ENCODE measurements at places on chromosomes 4 and X. TPM values are rescaled to one million over a fixed set of nuclear protein-coding genes. Genes with fewer than 3 reads are reported as not detected.

The KCNE5 gene
- total RNA-seq: 0.15 TPM

The MXRA5 gene
- 0.90 TPM for total RNA-seq

The CFAP47 gene
- total RNA-seq: not detected

The ZNF674 gene
- 5.0 TPM for total RNA-seq

The P2RY10 gene
- total RNA-seq: not detected

The HHIP gene
- 1.1 TPM for total RNA-seq

The BBS12 gene
- total RNA-seq: 4.1 TPM

The LRP2BP gene
- total RNA-seq: 0.38 TPM

The CXorf49 gene
- not detected for total RNA-seq

The APEX2 gene
- total RNA-seq: 2.7 TPM

The GPRASP3 gene
- 8.0 TPM for total RNA-seq

The OPHN1 gene
- 2.7 TPM for total RNA-seq

The KLKB1 gene
- total RNA-seq: not detected

The PRDM5 gene
- 5.6 TPM for total RNA-seq

Data from smooth muscle cell of the coronary artery (primary cell).